Thoracic aorta (tissue), 2 donors: ENCODE measurements at places on chromosomes 2 and 18. TPM values are rescaled to one million over a fixed set of nuclear protein-coding genes. Genes with fewer than 3 reads are reported as not detected.

Gene TMEM37
- 12.3 TPM for total RNA-seq

Gene IL18RAP
- 32.1 TPM for total RNA-seq

Gene ALK
- not detected for total RNA-seq

Gene SERPINB13
- total RNA-seq: not detected

Gene TTN
- 7.0 TPM for total RNA-seq

Gene TFCP2L1
- total RNA-seq: 1.1 TPM

Gene FBLN7
- total RNA-seq: 5.1 TPM

Gene SERPINB12
- not detected for total RNA-seq

Gene CABYR
- total RNA-seq: 6.1 TPM

Gene B3GNT7
- 11.4 TPM for total RNA-seq

Gene NEU4
- total RNA-seq: 22.0 TPM

Gene MAPK4
- 1.5 TPM for total RNA-seq

Gene GRP
- not detected for total RNA-seq

Gene FSIP2
- total RNA-seq: 2.4 TPM

Gene HRH4
- 2.5 TPM for total RNA-seq

Gene KIAA2012
- total RNA-seq: not detected

Gene POMC
- 5.7 TPM for total RNA-seq

Gene AAK1
- total RNA-seq: 77.9 TPM

Gene GMPPA
- total RNA-seq: 30.5 TPM

Gene AQP12B
- total RNA-seq: not detected

Gene EMILIN1
- 231 TPM for total RNA-seq

Gene ANAPC1
- 33.6 TPM for total RNA-seq

Gene DNAH6
- 0.85 TPM for total RNA-seq

Gene TCF23
- total RNA-seq: not detected

Gene TUBB8B
- total RNA-seq: not detected

Gene BCL11A
- total RNA-seq: 0.41 TPM

Gene ZNF519
- total RNA-seq: 1.7 TPM
